Neural crest cell (in vitro differentiated cells): ENCODE measurements at places on chromosomes 12 and 14.
A peak's percentile ranks its signal among the peaks of the same experiment; 100 is the strongest.

DNA sequence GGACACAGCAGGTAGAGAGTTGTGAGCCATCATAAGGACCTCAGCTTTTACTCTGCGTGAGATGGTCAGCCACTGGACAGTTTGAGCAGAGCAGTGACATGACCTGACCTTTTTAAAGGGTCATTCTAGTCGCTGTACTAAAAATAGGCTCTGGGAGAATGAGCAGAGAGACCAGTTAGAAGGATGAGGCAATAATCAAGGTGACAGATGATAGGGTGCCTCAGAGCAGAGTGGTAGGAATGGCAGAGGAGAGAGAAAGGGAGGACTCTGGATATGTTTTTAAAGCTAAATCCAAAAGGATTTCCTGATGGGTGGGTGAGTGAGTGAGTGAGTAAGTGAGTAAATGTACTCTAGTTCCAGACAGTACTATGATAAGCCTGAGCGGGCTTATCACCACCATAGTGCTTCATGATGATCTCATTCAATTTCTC, 83.6 kb upstream of the ARHGAP5 start:
- peak overlapping the region; percentile 93 for H3K27ac ChIP-seq
- no peaks in the 10 kb centered on the region for H3K27me3 ChIP-seq
- H3K36me3 ChIP-seq: no peaks in the 10 kb centered on the region

- no peaks in the 10 kb centered on the region for H3K4me1 ChIP-seq
- H3K27me3 ChIP-seq: no peaks in the 10 kb centered on the region
- no peak overlapping the region for H3K4me3 ChIP-seq
- no peaks in the 10 kb centered on the region for H3K36me3 ChIP-seq
Measured at GRCh38 chr12:42855362-42855950, 265.9 kb upstream of the PRICKLE1 start.

DNA sequence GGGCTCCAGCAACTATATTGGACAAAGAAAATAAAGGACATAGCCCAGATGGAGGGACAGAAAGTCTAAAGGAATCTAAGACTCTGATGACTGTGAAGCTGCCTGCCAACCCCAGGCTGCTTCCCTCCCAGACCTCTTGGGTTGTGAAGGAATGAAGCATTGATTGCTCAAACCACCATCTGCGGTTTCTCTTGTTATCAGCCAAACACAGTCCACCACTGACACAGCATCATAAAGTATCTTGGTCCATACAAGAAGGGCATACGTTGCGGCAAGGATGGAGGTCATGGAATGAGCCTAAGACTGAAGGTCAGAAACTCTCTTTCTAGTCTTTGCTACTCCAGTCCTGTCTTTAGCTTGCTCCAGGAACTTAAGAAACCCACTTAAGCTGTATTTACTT, 58.5 kb upstream of the PLXNC1 start:
- no peak overlapping the region for H3K4me3 ChIP-seq
- DNase-seq: no peak
- H3K27ac ChIP-seq: no peak overlapping the region
- no peaks in the 10 kb centered on the region for H3K4me1 ChIP-seq
- H3K27me3 ChIP-seq: no peaks in the 10 kb centered on the region
- peaks cover 4% of the 10 kb centered on the region for H3K36me3 ChIP-seq

GRCh38 chr14:105857826-105858675, 331.7 kb downstream of the TMEM121 start:
- H3K4me1 ChIP-seq: no peaks in the 10 kb centered on the region
- H3K4me3 ChIP-seq: no peak overlapping the region
- no peaks in the 10 kb centered on the region for H3K27me3 ChIP-seq

DNA sequence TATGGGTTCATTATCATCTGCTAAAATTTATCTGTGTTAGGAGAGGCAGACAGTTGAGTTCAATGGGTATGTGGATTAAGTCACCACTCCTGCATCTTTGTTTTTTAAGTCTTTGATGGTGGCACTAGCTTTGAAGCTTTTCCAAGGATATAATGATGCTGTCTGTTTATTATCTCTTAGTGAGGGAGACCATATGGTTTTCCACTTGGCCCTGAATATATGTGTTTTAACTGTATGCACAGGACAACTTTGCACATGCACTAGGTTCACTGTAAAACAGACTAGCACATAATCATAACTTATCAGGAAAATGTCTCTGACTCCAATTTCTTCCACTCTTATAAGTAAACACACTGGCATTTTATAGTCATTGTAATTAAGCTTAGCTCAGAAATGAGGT, 8.9 kb downstream of the OR6C74 start:
- peaks cover 2% of the 10 kb centered on the region for H3K36me3 ChIP-seq
- H3K27ac ChIP-seq: no peak overlapping the region
- H3K4me3 ChIP-seq: no peak overlapping the region
- no peak for DNase-seq

GRCh38 chr14:59664741-59665140, 88.1 kb upstream of the CCDC175 start:
- no peak overlapping the region for H3K4me3 ChIP-seq
- H3K36me3 ChIP-seq: peaks cover 24% of the 10 kb centered on the region
- no peaks in the 10 kb centered on the region for H3K27me3 ChIP-seq
- no peaks in the 10 kb centered on the region for H3K4me1 ChIP-seq
- no peak for DNase-seq
